NCI-H446 treated with DMSO at 0.1 percent for 48 hours (cell line): ENCODE measurements at places on chromosomes 1 and 21.

DNA sequence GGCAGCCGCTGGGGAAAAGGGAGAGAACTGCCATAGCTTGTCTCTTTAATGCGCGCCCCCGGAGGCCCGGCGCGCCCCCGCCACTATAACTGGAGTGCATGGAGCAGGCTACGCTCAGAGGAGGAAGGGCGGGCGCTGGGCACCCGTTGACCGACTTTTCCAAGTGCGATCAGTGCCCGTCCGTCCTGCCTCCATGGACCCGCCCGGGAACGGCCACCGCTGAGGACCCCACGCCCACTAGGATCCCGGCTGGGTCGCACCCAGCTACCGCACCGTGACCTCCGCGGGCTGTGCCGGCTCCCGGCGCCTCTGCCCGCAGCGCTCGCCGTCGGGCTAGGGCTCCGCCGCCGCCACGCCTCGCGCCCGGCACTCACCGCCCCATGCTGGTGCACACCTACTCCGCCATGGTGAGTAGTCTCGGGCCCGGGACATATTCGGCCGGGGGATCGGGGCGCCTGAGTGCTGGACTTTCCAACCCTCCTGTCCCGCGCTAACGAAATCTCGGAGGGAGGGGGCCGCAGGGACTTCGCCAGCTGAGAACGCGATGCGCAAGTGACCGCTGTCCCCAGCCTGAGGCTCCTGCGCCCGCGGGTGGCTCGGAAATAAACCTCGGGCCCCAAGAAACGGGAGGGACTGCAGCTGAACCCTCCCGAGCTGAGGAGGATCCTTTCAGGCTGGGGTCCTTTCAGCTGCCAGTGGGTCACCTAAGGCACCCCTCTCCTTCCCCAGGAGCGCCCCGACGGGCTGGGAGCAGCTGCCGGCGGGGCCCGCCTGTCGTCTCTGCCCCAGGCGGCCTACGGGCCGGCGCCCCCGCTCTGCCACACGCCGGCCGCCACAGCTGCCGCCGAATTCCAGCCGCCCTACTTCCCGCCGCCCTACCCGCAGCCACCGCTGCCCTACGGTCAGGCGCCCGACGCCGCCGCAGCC, at the start of gene TFAP2E:
Gene TFAP2E (plus strand): TSS at position 117 of the 927 bp plus-strand sequence. CDS start 264 bp downstream, at position 381.
- no peak for DNase-seq

DNA sequence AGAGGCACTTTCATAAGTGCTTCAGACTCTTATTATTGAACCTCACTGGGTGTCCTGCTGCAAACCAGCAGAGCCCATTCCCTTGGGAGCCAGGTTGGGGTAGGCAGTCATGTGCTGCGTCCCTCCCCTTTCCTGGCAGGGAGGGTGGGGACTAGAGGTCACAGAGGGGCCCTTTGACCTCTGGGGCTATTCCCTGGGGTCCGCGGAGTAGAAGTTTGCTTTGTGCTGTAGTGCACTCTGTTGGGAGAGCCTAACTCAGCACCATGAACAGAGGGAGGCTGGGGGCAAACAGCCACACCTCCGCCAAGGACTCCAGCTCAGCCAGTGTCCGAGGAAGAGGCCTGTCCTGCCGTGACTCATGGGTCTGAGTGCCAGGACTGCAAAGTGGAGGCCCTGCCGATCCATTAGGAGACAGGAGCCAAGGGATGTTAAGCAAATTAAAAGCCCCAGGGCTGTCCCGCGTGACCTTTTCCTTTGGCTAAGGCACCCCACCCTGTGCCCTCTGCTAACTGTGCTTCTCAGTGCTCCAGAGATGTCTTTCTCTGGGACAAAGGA, 3.0 kb upstream of the IGSF21 start:
- no peak for DNase-seq

GRCh38 chr1:33088119-33088906, 7.4 kb downstream of the AZIN2 start:
- DNase-seq = no peak

GRCh38 chr1:54705153-54705552, 10.5 kb upstream of the TTC4 start:
- DNase-seq = no peak

- no peak for DNase-seq
These were observed 50.8 kb upstream of the SSBP3 start for GRCh38 chr1:54456921-54457529.

DNA sequence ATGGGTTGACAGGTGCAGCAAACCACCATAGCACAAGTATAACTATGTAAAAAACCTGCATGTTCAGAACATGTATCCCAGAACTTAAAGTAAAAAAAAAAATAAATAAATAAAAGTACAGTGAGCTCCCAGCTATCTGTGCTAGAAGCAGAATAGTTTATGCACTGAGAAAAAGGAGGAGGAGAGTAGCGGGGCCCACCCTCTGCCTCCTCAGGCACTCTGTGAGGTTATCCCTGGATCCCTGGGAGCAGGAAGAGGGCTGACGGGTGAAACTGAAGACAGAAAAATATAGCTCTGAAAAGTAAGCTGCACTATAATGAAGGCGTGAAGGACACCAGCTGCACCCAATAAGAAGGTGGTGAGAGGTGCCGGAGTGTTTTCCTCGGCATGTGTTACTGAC, 117.2 kb downstream of the SIPA1L2 start:
- DNase-seq = no peak
